ENCODE measurements at places on chromosomes 4 and X.

GRCh38 chrX:155577682-155578081 lies 35.1 kb downstream of the TMLHE start:
- DNase-seq: peak; percentile 1

GRCh38 chr4:39464886-39465501 lies 6.1 kb downstream of the LIAS start:
- no peak for DNase-seq

- no peak for DNase-seq
Observed at GRCh38 chr4:144650311-144651005, 4.5 kb downstream of the HHIP start.

GRCh38 chr4:157287445-157287844 lies 66.9 kb downstream of the GRIA2 start:
- no peak for DNase-seq

- no peak for DNase-seq
Observed at GRCh38 chr4:628821-629635, 3.7 kb downstream of the PDE6B start.
